ENCODE measurements at places on chromosomes 1 and 21. TPM values are rescaled to one million over a fixed set of nuclear protein-coding genes. Genes with fewer than 3 reads are reported as not detected.
A peak's percentile ranks its signal among the peaks of the same experiment; 100 is the strongest.

DNA sequence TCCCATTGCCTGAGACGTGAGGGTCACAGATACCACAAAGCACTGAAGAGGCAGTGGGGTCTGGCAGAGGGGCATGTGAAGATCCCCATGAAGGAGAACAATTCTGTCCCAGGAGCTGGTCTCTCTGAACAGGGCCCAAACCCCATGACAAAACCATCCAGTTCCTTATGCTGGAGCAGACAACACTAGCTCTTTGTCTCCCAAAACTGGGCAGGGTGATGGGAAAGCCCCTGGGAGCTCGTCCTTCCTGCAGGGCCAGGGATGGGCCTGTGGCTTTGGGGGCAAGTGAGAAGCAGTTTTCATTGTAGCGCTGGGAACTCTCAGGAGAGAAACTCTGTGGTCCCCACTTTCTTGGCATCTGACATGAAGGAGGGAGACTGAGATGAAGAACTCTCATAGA lies 8.8 kb downstream of the ETV3L start:
- no peak for DNase-seq

- DNase-seq: no peak
Measured at GRCh38 chr1:209277662-209278061, 305.9 kb upstream of the CAMK1G start.

- no peak for DNase-seq
Measured at GRCh38 chr1:184315254-184315653, 71.6 kb upstream of the C1orf21 start.

- DNase-seq: peak; percentile 95
Measured at GRCh38 chr1:218380125-218380977, 35.2 kb downstream of the TGFB2 start.

GRCh38 chr1:45351508-45351907 lies 11.3 kb upstream of the MUTYH start:
- DNase-seq: no peak

DNA sequence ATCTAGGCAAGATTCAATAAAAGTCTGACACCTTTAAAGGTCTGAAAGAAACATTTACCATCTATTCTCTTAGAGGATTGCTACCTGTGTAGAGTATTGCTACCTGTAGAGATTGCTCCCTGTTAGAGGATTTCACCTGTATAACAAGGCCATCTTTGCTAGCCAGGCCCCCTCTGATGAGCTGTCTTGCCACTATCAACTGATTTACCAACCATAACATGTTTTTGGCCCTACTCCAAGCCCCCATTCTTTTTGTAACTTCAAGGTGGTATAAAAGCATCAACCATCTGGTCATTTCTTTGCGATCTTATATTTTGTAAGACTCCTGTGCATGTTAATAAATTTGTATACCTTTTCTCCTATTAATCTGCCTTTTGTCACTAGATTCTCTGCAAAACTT lies 424.7 kb upstream of the CAMK1G start:
- DNase-seq: no peak

- peak; percentile 53 for DNase-seq
Measured at GRCh38 chr1:148362626-148363438, 120.3 kb downstream of the PPIAL4G start.

The CRYBG2 gene
- total RNA-seq: not detected

The HDGF gene
- total RNA-seq: 817 TPM

The C1orf226 gene
- total RNA-seq: not detected
